ENCODE measurements at places on chromosomes 11 and 22.

DNA sequence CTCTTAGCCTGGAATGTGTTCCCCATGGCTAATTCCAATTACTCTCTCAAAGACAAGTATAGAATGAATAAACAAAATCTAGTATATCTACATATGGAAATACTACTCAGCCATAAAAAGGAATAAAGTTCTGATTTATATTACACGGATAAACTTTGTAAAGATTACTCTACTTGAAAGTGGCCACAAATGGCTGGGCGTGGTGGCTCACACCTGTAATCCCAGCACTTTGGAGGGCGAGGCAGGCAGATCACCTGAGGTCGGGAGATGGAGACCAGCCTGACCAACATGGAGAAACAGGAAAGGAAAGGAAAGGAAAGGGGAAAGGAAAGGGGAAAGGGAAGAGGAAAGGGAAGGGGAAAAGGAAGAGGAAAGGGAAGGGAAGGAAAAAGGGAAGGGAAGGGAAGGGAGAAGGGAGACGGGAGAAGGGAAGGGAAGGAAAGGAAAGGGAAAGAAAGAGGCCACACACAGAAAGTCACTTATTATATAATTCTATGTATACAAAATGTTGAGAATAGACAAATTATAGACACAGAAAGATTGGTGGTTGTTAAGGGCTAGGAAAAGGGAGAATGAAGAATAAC is 90.7 kb upstream of the CLNS1A start:
- DNase-seq: no peak
- no peak overlapping the region for H3K27ac ChIP-seq
- H3K27me3 ChIP-seq: no peaks in the 10 kb centered on the region

GRCh38 chr11:76288166-76288980 is 82.1 kb upstream of the WNT11 start:
- no peaks in the 10 kb centered on the region for H3K36me3 ChIP-seq
- no peak overlapping the region for H3K4me3 ChIP-seq
- no peak overlapping the region for H3K27ac ChIP-seq

GRCh38 chr22:39916496-39916895 is 15.6 kb downstream of the GRAP2 start:
- peaks cover 36% of the 10 kb centered on the region for H3K27me3 ChIP-seq
- H3K4me3 ChIP-seq: no peak overlapping the region
- H3K4me1 ChIP-seq: peaks cover 12% of the 10 kb centered on the region

GRCh38 chr11:45741582-45741981 is 63.4 kb upstream of the SLC35C1 start:
- H3K4me1 ChIP-seq: peaks cover 18% of the 10 kb centered on the region
- H3K36me3 ChIP-seq: peaks cover 2% of the 10 kb centered on the region
- DNase-seq: no peak
- no peak overlapping the region for H3K27ac ChIP-seq

DNA sequence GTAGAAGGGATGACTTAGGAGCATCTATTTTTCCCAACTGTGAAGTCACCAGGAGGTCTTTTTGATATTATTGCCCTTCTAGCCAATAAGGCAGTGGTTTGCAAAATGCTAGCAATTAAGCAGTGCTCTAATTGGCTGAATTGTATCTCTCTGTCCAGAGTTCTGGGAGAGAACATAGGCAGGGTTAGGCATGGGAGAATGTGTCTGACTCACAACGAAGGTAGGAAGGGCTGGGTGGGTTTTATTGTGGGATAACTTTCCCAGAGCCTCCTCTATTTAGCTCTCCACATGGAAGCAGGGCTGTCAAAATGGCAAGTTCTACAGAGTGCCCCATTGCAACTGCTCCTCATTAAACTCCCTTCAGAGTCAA is 415.9 kb upstream of the CADM1 start:
- H3K27ac ChIP-seq: no peak overlapping the region
- H3K27me3 ChIP-seq: peaks cover 19% of the 10 kb centered on the region
- no peak for DNase-seq
- peaks cover 10% of the 10 kb centered on the region for H3K4me1 ChIP-seq
- no peaks in the 10 kb centered on the region for H3K36me3 ChIP-seq

GRCh38 chr11:77747381-77747969 is 73.0 kb downstream of the RSF1 start:
- H3K4me3 ChIP-seq: no peak overlapping the region
- H3K4me1 ChIP-seq: peaks cover 15% of the 10 kb centered on the region
- H3K36me3 ChIP-seq: peaks cover 24% of the 10 kb centered on the region
- H3K27ac ChIP-seq: peak overlapping the region; percentile 70
- no peaks in the 10 kb centered on the region for H3K27me3 ChIP-seq

DNA sequence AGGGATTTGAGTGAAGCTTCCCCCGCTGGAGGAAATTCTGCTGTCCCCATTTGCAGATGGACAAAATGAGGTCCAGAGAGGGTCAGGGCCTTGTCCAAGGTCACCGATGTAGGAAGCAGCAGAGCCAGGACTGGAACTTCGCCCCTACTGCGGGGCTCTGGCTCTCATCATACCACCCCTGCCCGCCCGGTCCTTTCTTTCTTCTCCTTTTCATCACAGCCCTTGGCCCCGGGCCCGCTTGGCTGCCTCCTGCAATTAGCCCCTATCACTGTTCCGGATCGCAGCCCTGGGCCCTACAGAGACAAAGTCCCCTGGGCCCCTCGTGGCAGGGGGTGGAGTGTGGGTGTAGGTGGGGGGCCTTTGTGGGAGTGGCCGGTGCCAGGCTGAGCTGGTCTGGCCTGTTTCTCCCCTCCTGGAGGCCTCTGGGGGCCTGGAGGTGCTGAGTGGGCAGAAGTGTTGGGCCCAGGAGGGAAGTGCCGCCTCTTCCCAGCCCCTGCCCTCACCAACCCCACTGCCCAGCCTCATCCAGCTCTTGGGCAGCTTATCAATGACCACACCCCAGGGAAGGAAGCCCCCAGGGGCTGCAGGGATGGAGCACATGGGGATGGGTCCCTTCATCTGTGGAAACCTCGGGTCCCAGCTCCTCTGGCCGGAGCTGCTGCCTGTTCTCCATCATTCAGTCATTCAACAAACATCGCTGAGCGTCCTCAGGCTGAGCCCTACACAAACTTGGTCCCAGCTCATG is 3.4 kb downstream of the EMID1 start:
- no peaks in the 10 kb centered on the region for H3K36me3 ChIP-seq
- peak overlapping the region; percentile 59 for H3K27ac ChIP-seq
- no peaks in the 10 kb centered on the region for H3K27me3 ChIP-seq
- no peak overlapping the region for H3K4me3 ChIP-seq
- DNase-seq: no peak

Data from mesothelial cell of epicardium (in vitro differentiated cells).